ENCODE measurements at places on chromosomes 13 and 19. TPM values are rescaled to one million over a fixed set of nuclear protein-coding genes. Genes with fewer than 3 reads are reported as not detected.

The LGALS7 gene
- total RNA-seq: not detected

The EBI3 gene
- total RNA-seq: 1.5 TPM

The NLRP11 gene
- total RNA-seq: 0.52 TPM

The LGALS7B gene
- not detected for total RNA-seq

DNA sequence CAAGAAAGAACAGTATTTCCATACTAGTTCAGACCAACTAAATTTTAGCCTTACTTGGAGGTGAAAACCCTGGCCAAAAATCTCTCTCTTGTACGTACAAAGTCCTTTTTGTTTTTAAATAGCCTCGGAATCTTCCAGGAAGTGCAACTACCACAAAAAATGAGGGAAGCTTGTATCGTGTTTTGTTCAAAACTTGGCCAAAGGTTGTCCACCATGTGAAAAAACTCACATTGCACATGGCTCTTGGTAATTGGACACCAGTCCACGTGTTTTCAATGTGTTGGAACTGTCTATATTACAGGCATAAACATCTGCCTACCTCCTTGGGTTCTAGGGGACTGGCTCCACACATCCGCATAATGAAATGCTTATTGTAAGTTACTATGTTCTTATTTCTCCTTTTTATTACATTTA is 15.2 kb upstream of the STRN4 start:
- no peak for DNase-seq
- no peak overlapping the region for H3K27ac ChIP-seq
- no peaks in the 10 kb centered on the region for H3K36me3 ChIP-seq
- no peaks in the 10 kb centered on the region for H3K4me1 ChIP-seq
